NCI-H345 (cell line): ENCODE measurements at places on chromosomes 2 and 18.

- DNase-seq = no peak
Measured at GRCh38 chr2:30306522-30306921, 75.2 kb downstream of the LBH start.

- no peak for DNase-seq
Measured at GRCh38 chr2:16088802-16089112, 148.4 kb downstream of the MYCN start.

DNA sequence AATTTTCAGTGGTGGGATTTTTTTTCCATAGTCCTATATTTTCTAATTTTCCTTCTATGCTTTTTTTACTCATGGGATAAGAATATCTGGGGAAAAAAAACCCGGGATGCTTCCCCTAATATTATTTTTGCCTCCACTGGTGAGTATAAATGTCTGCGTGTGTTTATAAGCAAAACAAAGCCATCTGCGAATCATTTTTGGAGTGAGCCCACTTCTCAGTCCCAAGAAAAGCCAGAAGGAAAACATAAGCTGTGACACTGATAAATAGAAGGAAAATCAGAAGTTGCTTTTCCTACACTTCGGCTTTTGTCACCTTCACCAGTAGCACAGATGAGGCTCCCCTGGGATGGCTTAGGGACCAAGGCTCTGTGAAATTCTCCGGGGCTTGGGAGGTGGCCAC, 134.7 kb upstream of the PID1 start:
- no peak for DNase-seq

DNA sequence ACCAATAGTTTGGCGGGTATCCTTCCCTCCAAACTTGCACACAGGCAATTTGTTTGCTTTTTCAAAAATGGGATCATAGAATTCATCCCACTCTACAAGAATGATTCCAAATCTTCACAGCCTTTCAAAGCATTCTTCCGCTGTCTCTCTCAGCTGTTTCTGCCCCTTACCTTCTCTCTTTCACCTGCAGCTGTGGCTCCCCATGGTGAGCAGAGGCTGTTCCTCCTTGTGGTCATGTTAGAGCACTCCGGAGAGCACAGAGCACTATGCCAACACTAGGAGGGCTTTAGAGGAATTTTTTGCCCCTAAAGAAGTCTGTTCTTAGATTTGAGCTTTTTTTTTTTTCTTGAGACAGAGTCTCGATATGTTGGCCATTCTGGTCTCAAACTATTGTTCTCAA, 30.4 kb downstream of the MTHFD2 start:
- no peak for DNase-seq

DNA sequence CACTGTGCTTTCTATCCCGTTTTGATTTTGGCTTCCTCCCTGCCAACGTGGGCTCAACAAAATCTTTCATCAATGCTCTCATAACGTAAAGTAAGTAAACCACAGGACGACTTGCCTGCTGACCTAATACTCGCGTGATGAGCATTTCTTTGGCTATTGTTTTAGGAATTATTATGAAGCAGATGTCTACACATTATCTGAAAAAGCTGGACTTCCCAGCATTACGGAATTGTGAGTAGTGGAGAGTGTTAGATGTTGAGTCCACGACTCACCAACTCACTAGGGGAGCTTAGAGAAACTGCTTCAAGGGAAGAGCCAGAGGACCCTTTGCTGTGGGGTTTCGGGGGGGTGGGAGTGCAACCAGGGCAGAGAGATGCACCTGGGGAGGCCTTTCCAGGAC, 21.9 kb downstream of the HJURP start:
- DNase-seq = no peak

DNA sequence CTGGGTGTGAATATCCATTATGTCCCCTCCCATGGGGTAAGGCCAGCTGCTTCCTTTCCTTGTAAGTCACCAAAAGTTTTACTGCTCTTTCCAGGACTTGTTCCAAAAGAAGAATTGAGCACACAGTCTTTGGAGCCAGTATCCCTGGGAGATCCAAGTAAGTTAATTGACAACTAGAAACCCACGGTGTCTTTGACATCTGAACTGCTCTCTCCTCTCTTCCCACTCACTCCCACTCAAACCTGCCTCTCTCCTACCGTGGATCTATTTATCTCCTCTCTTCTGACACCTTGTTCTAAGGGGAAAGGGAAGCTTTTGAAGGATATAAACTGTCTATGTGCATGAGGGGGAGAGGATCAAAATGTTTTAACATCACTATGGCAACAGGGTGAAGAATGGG, 86.7 kb downstream of the VIT start:
- DNase-seq = no peak

- no peak for DNase-seq
Measured at GRCh38 chr2:160109243-160109642, 46.8 kb upstream of the PLA2R1 start.

- DNase-seq = no peak
Measured at GRCh38 chr18:3653263-3653850, 203.4 kb downstream of the TGIF1 start.

GRCh38 chr2:45627911-45628310, 16.8 kb upstream of the SRBD1 start:
- no peak for DNase-seq

- no peak for DNase-seq
Measured at GRCh38 chr2:169089182-169089581, 19.8 kb downstream of the DHRS9 start.

- no peak for DNase-seq
Measured at GRCh38 chr2:17816396-17817245, at the start of gene MSGN1. MSGN1 (plus strand) TSS chr2:17816460; CDS start chr2:17816519, 59 bp downstream.

DNA sequence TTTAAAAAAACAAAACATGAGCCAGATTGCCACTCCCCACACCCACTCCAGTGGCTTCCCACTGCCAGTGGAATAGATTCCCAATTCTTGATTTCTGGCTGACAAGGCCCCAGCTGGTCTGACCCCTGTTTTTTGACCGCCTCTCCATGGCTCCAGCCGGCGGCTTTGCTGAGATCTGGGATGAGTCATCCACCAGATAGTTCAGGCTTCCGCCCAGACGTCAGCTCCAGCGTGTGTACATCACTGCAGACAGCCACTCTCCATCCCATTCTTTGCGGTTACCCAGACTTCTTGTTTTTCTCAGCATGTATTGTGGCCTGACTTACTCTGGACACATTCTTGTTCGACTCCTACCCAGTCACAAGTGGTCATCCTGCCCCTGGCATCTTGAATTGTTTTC, 227.9 kb downstream of the GBX2 start:
- no peak for DNase-seq

DNA sequence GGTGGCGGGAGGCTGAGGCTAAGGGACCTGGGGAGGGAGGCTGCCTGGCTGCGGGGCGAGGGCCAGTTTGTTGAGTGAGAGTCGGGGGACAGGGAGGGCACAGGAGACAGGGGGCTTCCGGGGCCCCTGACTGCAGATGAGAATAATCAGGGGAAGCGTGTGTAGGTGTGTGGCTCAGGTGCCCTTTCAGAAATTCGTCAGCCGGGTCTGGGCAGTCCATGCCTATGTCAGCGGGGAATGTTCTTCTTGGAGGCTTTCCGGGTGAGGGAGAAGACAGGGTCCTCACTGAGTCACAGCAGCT, 52.3 kb upstream of the OTOF start:
- no peak for DNase-seq

GRCh38 chr2:11824901-11825828, 78.7 kb downstream of the LPIN1 start:
- DNase-seq = no peak

GRCh38 chr2:133562558-133562957, 5.7 kb downstream of the NCKAP5 start:
- no peak for DNase-seq

DNA sequence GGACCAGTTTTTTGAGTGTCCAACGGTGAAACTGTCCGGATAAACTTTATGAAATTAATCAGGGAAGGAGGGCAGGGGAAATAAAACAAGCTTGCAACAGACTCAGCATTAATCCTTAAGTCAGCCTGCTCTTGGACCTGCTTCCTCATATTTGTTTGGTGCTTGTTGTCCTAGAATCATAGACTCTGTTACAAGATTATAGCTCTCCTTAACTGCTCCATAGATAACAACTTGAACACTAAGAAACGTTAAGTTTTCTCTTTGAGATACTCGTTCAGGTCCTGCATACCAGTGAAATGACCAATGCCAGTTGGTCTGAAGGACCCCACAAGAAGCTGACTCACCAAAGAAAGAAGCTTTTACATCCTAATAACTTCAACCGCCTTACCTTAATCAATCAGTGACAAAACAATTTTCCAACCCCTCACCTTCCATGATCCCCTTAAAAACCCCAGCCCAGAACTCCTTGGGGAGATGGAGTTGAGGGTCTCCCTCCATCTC, 493.2 kb downstream of the PID1 start:
- DNase-seq = no peak

GRCh38 chr2:37873229-37873628, 51.9 kb upstream of the RMDN2 start:
- DNase-seq = peak; percentile 25

GRCh38 chr2:59282374-59283057, 1041.4 kb upstream of the FANCL start:
- DNase-seq = no peak

DNA sequence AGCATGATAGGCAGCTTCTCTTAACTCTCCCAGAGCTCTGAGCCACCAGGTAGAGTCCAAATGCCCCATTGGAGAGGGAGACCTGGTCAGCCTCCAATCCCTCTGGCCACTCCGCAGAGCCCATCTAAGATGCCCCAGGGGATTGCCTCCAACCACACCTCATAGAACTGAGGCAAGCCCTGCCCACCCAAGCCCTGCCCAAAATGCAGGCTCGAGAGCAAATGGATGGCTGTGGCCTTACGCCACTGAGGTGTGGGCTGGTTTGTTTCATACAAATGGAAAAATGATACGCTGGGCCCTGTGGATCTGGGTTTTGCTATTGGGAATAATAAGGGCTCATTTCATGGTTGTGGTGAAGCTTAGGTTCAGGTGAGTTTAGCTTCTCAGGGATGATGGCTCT, 3.0 kb upstream of the TFCP2L1 start:
- no peak for DNase-seq

DNA sequence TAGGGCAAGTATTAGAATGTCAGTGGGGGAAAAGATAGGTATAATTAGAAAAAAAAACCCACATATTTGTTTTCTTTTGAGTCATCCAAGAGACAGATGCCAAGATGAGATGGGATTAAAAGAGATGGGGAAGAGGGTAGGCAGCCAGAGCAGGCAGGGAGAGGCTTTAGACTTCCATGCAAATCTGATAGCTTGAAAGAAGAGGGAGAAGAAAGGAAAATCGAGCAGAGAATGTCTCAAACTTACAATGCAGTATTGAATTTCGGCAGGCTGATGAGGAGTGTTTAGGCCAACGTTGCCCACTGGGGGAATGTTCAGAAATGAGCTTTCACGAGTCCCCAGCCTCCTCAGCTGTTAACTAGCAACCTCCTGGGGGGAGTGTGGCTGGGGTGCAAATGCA, 91.3 kb downstream of the SPATS2L start:
- no peak for DNase-seq

GRCh38 chr2:199469514-199470360, 12.0 kb upstream of the SATB2 start:
- no peak for DNase-seq

- no peak for DNase-seq
Measured at GRCh38 chr18:13438507-13439056, 220.0 kb downstream of the LDLRAD4 start.
